ENCODE measurements at places on chromosomes 5 and 9.

DNA sequence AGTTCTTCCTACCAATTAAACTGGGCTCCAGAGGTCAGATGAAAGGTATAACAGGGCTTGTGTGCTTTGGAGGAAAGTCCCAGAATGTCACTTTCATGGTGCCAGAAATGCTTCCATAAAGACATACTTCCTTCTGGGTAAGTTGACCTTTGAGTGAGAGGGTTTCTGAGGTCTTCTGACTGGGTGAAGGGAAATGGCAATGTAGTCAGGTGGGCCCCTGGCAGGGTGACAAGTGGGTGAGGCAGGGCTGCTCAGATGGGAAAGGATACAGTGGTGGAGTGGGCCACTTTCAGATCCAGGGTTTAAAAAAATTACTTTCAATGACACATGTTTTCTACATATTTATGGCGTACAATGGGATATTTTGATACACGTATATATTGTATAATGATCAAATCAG, 136.5 kb upstream of the PITX1 start:
- DNase-seq = no peak

- no peak for DNase-seq
Measured at GRCh38 chr5:134576386-134577021, 51.0 kb downstream of the JADE2 start.

DNA sequence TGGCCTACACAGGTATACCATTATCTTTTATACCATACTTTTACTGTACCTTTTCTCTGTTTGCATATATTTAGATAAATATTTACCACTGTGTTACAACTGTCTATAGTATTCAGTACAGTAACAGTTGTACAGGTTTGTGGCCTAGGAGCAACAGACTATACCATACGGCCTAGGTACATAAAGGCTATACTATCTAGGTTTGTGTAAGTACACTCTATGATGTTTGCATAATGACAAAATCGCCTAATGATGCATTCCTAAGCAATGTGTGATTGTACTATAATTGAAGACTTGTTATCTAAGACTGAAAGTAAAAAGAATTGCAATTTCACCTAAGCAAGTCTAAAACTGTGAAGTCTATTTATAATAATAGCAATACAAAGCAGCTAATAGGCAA, 3.9 kb downstream of the C9orf72 start:
- no peak for DNase-seq

DNA sequence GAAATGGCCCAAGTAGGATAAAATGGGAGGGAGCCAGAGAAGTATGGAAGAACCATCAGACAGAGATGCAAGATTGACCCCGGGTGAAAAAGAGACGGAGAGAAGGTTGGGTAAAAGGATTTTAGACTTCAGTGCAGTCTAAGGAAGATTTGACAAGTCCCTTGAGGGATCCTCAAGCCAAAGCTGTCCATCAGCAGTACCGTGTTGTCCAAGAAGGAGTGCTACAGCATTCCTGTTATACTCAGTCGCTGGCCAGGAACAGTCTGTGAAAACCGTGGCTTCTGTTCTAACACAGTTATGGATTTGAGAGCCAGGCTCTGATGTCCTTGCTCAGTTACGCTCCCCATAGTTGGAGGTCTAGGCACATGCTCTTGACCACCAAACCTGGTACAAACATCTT, 383.9 kb upstream of the DAB2 start:
- no peak for DNase-seq

- no peak for DNase-seq
Measured at GRCh38 chr5:56291079-56291643, 58.0 kb upstream of the ANKRD55 start.

DNA sequence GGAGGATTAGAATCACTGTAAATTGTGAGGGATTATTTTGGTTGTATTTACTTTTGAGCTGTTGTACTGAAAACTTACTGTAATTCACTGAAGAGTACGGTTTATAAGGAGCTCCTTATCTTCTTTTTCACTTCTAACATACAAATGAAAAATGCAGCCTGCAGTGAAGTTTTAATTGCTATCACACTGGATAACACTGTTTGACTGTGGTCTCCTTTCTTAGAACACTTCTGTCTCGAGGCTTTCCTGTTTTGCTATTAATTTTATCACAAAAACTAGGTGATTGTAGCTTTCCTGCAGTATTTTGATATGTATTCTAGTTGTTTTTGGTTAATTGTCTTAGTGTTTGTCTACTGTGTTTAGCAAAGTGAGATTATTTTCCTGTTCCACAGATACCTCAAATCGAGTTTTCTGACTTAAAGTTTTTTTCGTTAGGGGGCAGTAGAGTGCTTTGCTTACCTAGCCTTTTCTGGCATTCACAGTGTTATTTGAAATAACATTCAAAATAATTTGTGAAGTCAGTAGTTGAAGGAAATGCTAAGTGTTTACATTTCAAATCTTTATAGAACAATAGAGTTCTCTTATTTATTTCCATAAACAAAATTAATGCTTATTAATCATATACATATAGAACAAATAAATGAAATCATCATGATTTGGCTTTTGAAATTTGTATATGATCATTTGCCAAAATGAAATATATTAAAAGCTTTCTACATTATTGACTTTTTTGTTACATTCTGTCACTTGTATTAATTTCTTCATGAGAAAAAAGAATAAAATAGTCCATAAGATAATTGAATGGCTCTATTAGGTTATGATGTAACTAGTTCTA, 52.9 kb downstream of the COMMD10 start:
- peak; percentile 40 for DNase-seq

- no peak for DNase-seq
Measured at GRCh38 chr9:135344523-135344901, 135.1 kb upstream of the PPP1R26 start.

GRCh38 chr5:53607886-53608285, 47.4 kb downstream of the NDUFS4 start:
- DNase-seq = no peak

DNA sequence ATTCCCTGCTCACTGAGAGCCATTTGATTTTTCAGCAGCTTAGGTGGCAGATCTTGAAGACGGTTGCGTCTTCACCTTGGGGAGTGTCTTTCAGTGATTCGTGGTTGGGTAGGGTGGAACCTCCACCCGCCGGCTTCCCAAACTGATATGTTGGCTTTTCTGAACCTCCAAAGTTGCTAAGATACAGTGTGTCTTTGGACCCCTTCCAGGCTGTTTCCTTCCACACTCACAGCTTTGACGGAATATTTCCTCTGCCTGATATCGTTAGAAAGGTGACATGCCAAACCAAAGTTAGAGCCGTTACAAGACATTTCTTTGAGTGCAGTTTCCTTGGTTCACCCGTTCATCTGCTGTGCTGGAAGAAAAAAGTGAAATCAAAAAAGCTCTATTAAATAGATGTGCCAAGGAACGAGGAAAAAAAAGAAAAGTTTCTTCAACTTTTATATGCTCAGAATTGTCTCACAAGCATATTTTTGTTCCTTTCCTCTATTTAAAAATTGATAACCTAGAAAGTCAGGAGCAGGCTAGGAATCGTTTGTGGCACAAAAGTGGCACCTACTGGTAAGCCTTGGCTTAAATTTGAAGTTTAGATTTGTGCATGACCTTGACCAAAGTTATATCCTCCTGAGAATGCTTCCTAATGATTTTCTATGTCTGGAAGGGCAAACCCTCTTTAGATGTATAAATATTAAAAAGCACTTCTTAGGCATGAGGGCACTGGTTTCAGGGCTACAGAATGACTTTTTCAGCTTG, 270.7 kb upstream of the WWC1 start:
- no peak for DNase-seq

DNA sequence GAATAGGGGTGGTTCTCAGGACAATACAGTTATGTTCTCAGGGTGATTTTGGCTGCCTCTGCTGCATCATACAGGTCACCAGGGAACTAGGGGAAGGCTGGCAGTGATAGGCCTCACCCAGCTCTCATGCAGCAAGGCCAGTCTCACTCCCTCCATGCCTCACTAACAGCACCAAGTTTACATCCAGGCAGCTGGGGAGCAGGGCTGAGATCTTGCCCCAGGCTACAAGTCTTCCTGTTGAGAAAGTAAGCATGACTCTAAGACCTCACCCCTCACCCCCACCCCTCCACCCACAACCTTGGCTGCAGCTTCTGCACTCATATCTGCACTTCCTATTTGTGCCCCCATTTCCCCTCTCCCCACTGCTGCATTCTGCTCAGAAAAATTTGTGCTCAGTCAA, 481.2 kb downstream of the ACTL7B start:
- DNase-seq = no peak

- no peak for DNase-seq
Measured at GRCh38 chr5:158277276-158277675, 418.3 kb upstream of the CLINT1 start.

DNA sequence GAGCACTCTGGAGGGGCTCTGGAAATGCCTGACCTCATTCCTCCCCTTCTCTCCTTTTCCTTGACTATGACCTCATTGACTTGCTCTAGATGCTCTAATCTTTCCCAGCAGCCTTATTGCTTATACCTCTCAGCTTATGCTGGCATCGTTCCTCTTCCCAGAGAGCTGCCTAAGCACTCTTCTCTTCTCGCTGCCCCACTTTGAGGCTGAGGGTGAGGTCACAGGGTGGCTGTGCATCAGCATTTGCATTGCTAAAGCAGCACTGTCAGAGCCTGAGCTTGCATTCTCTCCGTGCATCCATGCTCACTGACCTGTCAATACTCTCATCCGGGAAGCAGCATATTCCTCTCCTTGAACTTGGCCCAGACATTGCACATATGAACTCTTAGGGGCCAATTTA, 96.4 kb upstream of the NTRK2 start:
- no peak for DNase-seq

GRCh38 chr5:59161221-59162105, 578.6 kb downstream of the RAB3C start:
- DNase-seq = no peak

- no peak for DNase-seq
Measured at GRCh38 chr5:103804711-103805110, 242.1 kb upstream of the NUDT12 start.

DNA sequence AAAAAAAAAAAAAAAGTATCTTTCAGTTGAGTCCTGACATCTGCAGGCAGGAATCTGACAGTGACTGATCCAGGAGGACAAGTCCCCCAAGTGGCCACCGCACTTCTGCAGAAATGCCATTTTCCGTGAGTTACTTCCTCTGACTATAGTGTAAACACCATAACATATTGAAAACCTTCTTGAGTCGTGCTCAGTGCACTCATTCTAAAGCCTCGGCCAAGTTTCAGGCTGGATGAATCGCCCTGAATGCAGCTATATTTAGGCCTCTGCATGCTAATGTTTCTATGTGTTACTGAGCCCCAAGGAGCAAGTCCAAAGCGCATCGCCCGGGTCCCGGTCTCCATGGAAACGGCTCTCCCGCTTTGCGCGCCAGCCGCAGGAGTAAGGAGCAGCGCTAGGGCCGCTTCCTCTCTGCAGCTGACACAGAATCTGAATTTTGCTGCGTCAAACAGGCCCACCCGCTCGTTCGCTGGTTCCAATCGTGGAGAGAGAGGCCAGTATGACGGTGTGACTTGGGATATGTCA, 335.4 kb downstream of the MSX2 start:
- no peak for DNase-seq

DNA sequence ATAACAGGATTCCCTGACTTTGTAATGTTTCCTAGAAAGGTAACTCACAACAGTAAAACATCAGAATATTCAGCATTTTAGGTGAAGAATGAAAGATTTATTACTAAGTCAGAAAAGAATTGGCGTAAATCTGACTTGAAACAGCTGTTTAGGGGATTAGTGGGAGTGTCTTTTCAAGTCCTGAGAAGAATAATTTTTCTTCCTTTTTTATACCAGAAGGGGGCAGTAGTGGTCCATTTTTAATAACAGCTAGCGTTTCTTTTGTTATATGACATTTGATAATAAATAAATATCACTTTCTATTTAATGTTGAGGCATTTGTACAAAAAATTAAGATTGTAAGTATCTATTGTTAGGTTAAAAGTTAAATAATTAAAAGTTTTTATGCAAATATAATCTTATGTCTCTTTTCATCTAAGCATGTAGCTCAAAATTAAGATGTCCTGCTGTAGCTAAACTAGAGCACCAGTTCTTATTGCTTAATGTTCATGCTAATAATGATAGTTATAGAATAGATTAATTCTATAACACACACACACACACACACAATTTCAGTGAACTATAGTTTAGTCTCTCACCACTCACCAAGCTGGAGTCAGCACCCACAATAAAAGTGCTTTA, 258.7 kb upstream of the ARRDC3 start:
- DNase-seq = peak; percentile 11

DNA sequence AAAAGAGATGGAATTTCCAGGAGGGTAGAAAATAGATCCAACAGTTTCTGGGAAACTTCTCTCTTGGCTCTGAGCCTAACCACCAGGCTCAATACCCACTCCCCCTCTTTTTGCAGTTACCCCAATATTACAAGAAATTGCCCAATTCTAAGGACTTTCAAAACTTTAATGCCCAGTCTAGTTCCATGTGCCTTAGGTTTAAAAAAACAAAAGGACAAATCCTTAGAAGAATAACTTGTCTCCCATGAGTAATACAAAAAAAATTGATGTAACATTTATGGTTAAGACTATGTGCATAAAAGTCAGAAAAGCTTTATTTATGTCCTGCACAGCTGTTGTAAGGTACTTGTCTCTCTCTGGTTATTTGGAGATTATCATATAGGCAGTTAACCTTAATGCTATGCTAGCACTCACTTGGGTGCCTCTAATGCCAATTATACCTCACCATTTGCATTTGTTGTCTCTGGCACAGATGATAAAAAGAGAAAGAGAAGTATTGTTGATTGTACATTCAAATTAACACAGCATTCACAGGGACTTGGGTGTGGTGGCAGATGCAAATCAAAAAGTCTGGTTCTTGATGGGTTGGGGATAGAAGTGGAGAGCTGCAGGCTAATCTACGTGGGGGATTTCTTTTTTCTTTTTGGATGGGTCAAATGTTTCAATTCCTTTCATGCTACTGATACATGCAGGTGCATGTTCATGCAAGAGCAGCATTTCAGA, 159.4 kb downstream of the PIK3R1 start:
- DNase-seq = no peak

DNA sequence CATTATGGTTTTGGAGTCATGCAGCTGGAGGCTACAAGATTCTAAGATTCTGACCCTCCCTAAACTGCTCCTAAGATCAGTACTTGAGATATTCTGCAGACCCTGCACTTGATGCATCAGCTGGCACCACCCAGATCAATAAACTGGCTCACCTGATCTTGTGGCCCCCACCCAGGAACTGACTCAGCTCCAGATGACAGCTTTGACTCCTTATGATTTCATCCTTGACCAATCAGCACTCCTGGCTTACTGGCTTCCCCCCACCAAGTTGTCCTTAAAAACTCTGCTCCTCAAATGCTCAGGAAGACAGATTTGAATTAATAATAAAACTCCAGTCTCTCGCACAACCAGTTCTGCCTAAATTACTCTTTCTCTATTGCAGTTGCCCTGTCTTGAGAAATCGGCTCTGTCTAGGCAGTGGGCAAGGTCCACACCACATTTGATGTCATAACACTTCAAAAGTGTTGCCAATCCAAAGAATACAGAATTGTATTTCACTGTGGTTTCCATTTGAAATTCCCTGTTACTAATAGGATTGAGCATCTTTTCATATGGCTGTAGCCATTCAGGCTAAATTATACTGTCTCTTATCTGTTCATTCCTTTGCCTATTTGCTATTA, 14.8 kb upstream of the SLC30A5 start:
- no peak for DNase-seq

- no peak for DNase-seq
Measured at GRCh38 chr9:108516391-108516790, 339.4 kb downstream of the ACTL7B start.

- no peak for DNase-seq
Measured at GRCh38 chr9:136141682-136142413, 23.2 kb upstream of the TMEM250 start.

All from GM13977 (cell line).